Pancreas (tissue), 10 donors: ENCODE measurements at places on chromosomes 12 and 14.

GRCh38 chr12:92621833-92622232 is 81.0 kb upstream of the PLEKHG7 start:
- DNase-seq, result no peak
- no peak overlapping the region for H3K27ac ChIP-seq
- H3K36me3 ChIP-seq, result no peaks in the 10 kb centered on the region
- no peaks in the 10 kb centered on the region for H3K27me3 ChIP-seq
- no peak overlapping the region for H3K4me3 ChIP-seq

GRCh38 chr14:33848706-33849454 is 102.0 kb downstream of the EGLN3 start:
- H3K27me3 ChIP-seq, result no peaks in the 10 kb centered on the region
- no peaks in the 10 kb centered on the region for H3K36me3 ChIP-seq
- peak; percentile 45 for DNase-seq
- H3K4me3 ChIP-seq, result no peak overlapping the region
- no peak overlapping the region for H3K27ac ChIP-seq

DNA sequence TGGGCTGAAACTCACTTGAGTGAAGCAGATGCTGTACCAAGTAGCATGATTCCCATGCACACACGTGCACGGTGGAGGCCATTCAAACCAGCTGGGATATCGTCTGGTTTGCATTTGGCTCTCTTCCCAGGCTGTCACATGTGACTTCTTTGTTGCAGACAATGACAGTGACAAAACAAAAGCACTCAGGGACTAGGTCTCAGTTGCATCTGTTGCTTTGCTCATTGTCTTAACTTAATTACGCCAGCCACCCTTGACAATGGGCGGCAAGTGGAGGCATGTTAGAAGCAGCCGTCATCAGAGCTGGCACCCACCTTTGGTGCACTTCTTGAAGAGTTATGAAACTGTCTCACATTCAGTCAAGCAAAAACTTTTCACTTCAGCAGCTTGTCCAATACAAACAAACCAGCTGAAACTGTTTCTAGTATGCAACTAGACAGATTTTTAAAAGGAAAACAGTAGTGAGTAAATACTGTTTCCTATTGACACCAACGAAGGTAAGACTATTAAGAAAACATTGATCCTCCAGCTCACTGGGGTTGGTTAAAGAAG is 74.3 kb downstream of the IGF1 start:
- no peaks in the 10 kb centered on the region for H3K36me3 ChIP-seq
- H3K27ac ChIP-seq, result peak overlapping the region; percentile 4
- H3K4me3 ChIP-seq, result no peak overlapping the region
- no peaks in the 10 kb centered on the region for H3K4me1 ChIP-seq
- H3K27me3 ChIP-seq, result no peaks in the 10 kb centered on the region
- DNase-seq, result peak; percentile 42

GRCh38 chr12:44817687-44818086 is 58.4 kb downstream of the NELL2 start:
- no peak overlapping the region for H3K4me3 ChIP-seq
- no peaks in the 10 kb centered on the region for H3K36me3 ChIP-seq
- H3K27me3 ChIP-seq, result no peaks in the 10 kb centered on the region
- H3K27ac ChIP-seq, result no peak overlapping the region
- H3K4me1 ChIP-seq, result no peaks in the 10 kb centered on the region
- no peak for DNase-seq

- H3K4me1 ChIP-seq, result no peaks in the 10 kb centered on the region
- DNase-seq, result no peak
Measured at GRCh38 chr12:88944397-88944796, 364.1 kb upstream of the KITLG start.

DNA sequence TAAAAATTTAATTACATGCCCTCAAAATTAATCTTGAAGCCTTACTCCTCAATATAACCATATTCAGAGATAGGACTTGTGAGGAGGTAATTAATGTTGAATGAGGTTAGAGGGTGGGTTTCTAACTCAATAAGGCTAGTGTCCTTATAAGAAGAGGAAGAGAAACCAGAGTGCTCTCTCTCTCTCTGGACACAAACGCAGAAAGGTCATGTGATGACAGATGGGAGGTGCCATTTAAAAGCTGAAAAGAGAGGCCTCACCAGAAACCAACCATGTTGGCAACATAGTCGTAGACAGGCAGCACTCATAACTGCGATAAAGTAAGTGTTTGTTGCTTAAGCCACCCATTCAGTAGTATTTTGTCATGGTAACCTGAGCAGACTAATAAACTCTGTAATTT is 378.5 kb upstream of the LMO3 start:
- no peak overlapping the region for H3K4me3 ChIP-seq
- no peaks in the 10 kb centered on the region for H3K4me1 ChIP-seq
- no peak for DNase-seq

- no peaks in the 10 kb centered on the region for H3K36me3 ChIP-seq
- DNase-seq, result peak; percentile 95
- H3K27me3 ChIP-seq, result no peaks in the 10 kb centered on the region
- H3K27ac ChIP-seq, result peak within 1 kb of the TSS; percentile 82
- H3K4me3 ChIP-seq, result peak within 1 kb of the TSS; percentile 55
Measured at GRCh38 chr12:113358381-113359132, at the start of gene PLBD2. Gene PLBD2 (plus strand): TSS chr12:113358587. CDS start chr12:113358601, 14 bp downstream.

DNA sequence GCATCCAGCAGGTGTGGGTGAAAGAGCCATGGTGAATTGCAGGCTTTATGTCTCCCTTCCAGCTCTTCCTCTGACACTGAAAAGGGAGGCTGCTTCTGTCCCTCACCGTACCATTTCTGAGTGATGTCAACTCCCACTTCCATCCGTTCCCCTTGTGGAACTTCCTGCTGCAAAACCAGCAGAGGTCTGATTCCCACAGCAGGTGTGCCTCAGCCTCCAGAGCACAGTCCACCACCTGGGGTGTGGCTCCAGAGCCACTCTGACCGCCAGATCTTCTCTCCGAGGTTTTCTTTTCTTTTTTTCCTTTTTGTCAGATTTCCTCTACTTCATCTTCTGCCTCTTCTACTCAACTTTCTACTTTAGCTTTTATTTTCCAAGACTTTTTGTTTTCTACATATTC is 62.7 kb downstream of the CDC42BPB start:
- H3K4me3 ChIP-seq, result no peak overlapping the region
- H3K4me1 ChIP-seq, result no peaks in the 10 kb centered on the region
- H3K36me3 ChIP-seq, result no peaks in the 10 kb centered on the region
- no peaks in the 10 kb centered on the region for H3K27me3 ChIP-seq
- no peak overlapping the region for H3K27ac ChIP-seq

- no peak overlapping the region for H3K4me3 ChIP-seq
- H3K27ac ChIP-seq, result no peak overlapping the region
- no peaks in the 10 kb centered on the region for H3K27me3 ChIP-seq
- H3K4me1 ChIP-seq, result no peaks in the 10 kb centered on the region
Measured at GRCh38 chr12:104691721-104692556, 235.2 kb downstream of the CHST11 start.

GRCh38 chr14:68512088-68512487 is 280.8 kb downstream of the ZFP36L1 start:
- peak overlapping the region; percentile 50 for H3K27ac ChIP-seq
- H3K27me3 ChIP-seq, result no peaks in the 10 kb centered on the region
- H3K36me3 ChIP-seq, result no peaks in the 10 kb centered on the region
- peaks cover 39% of the 10 kb centered on the region for H3K4me1 ChIP-seq

DNA sequence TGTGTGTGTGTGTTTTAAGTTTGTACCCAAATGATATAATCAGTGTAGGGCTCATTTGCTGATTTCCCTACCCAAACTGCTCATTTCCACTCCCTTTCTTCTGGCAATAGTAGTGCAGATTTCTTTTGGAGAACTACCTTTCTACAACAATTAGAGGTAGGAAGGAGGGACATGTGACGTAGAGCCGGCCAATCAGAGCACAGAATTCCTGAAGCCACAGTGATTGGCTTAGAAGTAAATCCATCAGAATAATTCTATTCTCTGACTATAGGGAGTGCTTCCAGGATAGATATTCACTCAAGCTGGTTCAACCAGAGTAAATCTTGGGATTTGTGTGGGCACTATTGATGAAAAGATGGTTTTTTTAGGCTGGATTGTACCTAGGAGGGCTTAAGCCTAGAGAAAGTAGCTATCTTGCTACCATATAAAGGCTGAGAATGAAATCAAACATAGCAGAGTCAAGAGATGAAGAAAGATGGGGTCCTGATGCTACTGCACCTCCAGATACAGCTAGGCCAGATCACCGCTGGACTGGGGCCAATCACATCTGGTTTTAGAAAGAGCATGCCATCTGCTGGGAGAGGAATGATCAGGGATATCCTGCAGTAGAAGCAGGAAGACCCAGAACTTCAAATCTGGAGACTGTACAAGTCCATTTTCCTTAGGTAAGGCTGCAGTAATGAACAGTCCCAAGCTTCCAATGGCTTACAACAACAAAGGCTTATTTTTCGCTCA is 54.1 kb upstream of the NUAK1 start:
- H3K27ac ChIP-seq, result no peak overlapping the region
- peaks cover 6% of the 10 kb centered on the region for H3K4me1 ChIP-seq
- H3K27me3 ChIP-seq, result no peaks in the 10 kb centered on the region
- no peak overlapping the region for H3K4me3 ChIP-seq
- no peaks in the 10 kb centered on the region for H3K36me3 ChIP-seq
- no peak for DNase-seq

GRCh38 chr12:25107920-25108319 is 87.0 kb downstream of the DNAI7 start:
- peaks cover 4% of the 10 kb centered on the region for H3K36me3 ChIP-seq
- H3K4me3 ChIP-seq, result no peak overlapping the region
- no peak for DNase-seq
- no peak overlapping the region for H3K27ac ChIP-seq
- H3K4me1 ChIP-seq, result no peaks in the 10 kb centered on the region

DNA sequence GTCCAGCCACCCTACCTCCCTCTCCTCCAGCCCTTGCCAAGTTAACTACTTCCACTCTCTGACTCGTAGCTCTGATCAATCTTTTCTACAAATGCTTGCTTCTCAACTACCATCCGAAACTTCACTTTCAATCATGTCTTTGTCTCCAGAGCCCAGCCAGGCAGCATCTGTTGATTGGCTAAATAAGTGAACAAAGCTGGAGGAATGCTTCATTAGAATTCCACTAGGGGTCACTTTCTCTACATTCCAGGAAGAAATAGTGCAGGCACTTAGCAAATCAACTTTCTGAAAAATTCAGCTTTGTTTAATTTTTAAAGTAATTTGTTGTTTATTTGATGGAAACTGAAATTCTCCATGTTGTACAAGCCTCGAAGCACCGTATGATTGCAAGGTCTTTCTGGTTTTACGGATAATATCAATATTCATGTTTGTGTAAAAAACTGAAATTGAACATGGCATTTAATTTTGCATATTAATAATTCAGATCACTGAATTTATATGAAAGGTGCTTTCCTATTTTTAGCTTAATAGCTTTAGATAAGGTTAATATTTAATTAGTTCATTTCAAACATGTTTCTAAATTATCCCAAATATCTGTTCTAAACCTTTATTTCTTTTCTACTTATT is 32.4 kb upstream of the HELB start:
- H3K36me3 ChIP-seq, result no peaks in the 10 kb centered on the region
- H3K4me1 ChIP-seq, result no peaks in the 10 kb centered on the region
- DNase-seq, result no peak

DNA sequence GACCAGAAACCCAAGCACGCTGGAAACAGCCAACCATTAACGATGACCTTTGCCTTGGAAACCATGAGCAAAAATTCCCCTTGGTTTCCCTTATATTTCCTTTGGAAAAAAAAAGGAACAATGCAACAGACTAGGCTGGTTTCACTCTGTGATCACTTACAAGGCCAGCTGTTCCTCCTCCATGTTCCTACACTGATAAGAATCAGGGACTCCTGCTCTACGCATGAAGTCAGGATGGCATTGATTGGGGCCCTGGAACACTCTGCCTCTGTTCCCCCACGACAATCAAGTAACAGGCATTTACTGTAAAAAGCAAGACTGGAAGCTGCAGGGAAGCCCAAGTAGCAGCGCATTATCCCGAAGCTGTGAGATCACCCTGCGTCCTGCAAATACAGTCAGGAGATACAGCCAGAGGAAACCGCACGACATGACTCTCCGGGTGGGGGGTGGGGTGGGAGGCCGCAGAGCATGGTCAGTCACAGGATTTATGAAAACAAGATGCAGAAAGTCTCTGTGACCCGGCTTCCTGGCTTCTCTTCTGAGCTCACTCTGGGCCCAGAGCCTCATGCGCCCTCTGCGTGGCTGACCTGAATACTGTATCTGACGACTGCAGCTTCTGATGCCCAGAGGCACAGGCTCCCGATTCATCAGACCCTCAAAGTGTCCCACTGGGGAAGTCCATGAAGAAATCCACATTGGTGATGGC is 31.1 kb downstream of the SSH1 start:
- no peak overlapping the region for H3K4me3 ChIP-seq
- DNase-seq, result no peak
- no peaks in the 10 kb centered on the region for H3K27me3 ChIP-seq
- no peak overlapping the region for H3K27ac ChIP-seq

DNA sequence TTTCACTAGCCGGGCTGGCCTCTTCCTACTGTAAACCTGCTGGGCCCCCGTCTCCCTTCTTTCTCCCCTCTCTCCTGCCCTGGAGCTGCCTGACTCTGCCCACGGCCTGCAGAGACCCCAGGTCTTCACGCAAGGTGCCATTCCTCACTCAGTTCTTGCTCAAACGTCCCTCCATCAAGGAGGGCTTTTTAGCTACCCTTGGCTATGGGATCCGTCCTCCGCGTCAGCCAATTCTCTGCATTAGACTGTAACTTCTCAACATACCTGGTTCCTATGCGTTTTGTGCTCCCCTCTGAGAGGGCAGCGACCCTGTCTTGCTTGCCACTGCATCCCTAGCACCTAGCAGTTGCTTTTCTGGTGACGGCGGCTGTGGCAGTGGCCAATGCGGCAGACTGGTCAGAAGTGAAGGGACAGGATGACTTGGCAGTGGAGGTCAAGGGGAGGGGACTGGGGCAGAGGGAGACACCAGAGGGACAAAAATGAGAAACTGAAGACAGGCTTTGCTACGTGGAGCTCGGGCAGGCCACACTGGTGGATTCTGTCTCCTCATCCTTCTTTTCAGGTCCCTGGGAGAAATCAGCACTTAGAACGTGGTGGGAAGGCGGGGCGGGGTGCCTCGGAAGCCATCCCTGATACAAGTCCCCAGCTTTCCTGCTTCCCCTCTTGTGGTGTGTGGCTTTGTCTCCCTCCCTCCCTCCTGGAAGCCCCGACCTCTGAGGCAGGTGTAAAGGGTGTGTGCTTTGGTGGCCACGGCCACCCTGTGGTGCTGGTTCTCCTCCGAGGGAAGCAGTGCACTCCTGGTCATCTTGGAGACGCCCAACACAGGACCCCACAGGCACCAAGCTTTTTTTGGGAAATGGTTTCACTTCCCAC is 1.8 kb downstream of the B3GNT4 start:
- no peaks in the 10 kb centered on the region for H3K27me3 ChIP-seq
- H3K4me3 ChIP-seq, result no peak overlapping the region
- DNase-seq, result no peak
- H3K27ac ChIP-seq, result no peak overlapping the region
- H3K4me1 ChIP-seq, result peaks cover 5% of the 10 kb centered on the region
